ENCODE measurements at places on chromosomes 7 and 10.

DNA sequence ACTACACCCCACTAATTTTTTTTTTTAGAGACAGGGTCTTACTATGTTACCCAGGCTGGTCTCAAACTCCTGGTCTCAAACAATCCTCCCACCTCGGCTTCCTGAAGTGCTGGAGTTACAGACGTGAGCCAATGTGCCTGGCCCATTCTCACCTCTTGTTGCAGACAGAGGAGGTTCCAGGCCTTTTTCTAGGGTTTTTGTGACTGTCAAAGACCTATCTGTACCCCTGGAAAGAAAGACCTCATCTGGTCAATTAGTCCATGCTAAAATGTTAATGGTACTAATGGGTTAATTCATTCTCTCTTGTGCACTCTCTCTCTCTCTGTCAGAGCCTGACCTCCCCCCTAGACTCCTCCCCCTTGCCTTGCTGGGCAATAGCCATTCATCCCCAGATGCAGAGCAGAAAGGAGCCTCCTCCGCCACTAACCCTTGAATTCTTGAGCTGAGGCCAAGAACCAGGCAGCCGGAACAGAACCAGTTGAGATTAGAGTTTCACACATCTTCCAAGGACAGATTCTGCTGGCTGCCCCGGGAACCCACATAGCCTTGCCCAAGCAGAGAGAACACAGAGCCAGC, 209.7 kb downstream of the SKIDA1 start:
- DNase-seq: no peak

DNA sequence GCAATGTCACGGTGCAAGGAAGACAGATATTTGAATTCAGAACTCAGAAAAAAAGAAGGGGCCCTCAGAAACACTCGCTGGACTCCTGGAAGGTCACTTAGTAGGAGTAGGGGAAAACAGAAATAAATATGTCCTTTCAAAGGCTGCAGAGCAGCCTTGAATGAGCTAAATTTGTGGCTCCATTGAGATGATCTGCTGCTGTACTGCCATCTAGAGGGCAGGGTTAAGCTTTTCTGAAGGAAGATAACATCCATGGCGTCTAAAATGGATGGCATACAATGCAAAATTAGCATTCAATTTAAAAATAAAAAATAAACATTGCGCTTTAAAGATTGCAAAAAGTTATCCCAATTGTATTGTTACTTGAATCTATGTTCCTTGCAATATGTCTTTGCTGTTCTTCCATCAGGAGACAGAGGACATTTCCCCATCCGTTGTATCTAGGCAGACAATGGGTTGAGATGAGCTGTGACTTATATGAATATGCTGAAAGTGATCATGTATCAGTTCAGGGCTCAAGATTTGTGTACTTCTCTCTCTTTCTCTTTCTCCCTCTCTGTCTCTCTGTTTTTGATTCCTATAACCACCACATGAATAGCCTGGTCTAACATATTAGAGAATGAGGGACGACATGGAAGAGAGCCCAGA, 642.2 kb downstream of the SH2D4B start:
- no peak for DNase-seq

GRCh38 chr10:116056445-116057293, 216.3 kb downstream of the GFRA1 start:
- DNase-seq: no peak

- DNase-seq: no peak
These were observed 4.9 kb downstream of the ACADSB start for GRCh38 chr10:123013456-123014419.

DNA sequence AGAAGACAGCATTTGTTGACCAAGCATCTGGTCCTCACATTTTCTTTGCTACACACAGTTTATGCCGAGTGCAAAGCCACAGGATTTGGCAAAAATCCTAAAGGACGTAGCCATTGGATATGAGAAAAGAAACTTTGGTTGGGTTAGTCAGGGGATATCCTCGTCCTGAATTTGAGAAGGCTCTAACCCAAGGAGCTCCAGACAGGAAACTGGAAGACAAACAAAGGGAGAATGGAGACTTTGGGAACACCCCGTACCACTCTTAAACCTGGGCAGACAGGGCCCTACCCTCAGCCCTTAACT, 146.6 kb upstream of the FRMD4A start:
- no peak for DNase-seq

DNA sequence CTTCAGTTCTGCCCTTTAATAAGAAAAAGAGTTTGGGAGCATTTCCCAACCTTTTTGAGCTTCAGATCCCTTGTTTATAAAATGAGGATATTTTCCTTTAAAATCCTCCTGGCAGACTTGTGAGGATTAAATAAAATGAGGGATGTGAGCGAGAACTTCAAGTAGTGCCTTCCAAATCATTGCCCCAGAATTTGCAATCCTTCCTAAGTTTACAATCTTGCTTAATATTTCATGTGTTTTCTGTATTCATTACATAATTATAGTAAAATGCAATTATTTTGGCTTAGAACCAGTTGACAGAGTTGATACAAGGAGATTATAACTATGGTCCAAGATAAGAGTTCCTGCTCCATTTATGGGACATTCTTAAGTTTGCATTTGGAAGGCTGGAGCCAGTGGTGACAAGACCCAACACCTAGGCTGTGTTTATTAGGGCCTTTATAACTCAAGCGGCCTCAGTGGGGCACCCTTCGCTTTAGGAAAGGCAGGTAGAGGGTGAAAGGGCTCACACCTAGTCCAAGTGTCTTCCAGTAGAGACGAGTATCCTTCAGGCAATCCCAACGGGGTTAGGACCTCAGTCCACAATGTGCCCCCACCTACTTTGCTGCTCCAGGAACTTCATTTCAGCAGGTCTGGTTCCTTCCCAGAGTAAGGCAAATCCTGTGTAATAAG, 317.5 kb downstream of the WDR11 start:
- no peak for DNase-seq

GRCh38 chr10:35398355-35398754, 62.0 kb downstream of the CCNY start:
- DNase-seq: no peak

DNA sequence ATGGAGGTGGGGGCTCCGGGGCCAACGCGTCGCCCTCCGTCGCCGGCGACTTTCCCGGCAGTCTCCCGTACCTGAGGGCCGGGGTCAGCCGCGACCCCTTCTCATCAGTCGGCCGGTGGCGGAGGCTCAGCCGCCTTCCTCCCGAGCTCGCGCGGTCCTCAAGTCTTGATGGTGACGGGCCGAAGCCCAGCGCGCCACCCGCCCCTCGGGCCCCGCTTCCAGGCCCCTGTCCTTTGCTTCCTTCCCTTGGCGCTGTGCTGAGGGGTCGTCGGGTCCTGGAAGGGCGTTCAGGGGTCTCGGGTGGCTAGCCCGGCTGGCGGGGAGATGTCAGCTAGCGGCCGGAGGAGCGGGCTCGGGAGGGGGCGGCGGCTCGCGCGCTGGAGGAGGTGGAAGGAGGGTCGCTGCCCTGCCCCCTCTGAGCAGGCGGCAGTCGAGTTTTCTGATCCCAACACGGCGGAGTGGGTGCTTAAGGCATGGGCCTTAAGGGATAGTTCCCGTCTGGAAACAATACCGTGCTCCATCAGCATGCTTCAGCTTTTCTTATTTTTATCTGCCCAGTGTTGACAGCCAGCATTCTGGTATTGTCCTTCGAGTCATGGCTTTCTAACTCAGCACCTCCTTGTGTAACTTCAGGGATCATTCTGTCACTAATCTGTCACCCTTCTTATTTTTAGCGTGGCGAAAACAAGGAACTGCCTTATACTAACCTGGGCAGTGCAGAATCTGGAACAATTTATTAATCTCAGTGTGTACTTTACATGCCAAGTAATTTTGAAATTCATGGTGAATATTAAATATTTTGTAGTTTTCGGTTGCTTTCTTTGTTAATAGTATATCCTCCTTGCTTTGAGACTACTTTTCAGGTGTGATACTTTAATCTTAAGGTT, 748 bp downstream of the PHTF2 start:
- no peak for DNase-seq

GRCh38 chr7:67842571-67842970, 845.9 kb downstream of the TYW1 start:
- DNase-seq: no peak

DNA sequence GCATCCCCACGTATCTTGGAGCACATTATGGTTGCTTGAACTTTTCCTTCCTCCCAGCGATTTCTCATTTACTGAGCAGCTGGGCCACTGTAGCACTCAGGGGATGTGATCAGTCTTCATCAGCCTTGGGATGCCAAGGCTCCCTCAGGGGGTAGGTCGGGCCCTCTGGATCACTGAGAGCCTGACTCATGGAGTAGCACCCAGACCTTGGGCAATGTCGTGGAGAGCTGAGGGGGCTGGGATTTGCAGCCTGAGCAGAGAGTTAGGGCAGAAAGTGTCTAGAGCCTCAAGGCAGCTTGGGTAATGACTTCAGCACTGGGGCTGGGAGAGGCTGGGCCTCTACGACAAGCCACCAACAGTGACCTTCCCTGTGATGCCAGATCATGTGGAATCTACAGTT, 86.5 kb upstream of the CXCL12 start:
- DNase-seq: no peak

- no peak for DNase-seq
These were observed 84.2 kb downstream of the REEP3 start for GRCh38 chr10:63605197-63605967.

DNA sequence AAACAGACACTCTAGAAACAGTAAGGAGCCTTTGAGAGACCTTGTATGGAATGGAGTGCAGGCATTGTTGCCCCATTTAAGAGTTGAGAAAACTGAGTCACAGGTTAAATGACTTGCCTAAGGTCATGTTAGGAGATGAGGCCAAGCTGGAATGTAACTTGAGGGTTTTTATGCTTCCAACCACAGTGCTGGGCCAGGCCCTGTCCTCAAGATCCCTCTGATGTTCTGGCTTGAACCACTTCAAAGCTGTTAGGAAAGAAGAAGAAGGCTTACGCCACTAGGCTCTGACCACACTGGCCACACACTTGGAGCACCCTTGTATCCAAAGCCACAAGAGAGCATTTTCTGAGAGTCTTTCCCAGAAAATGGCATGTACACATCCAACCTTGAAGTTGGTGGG, 42.7 kb downstream of the PLAU start:
- DNase-seq: no peak

DNA sequence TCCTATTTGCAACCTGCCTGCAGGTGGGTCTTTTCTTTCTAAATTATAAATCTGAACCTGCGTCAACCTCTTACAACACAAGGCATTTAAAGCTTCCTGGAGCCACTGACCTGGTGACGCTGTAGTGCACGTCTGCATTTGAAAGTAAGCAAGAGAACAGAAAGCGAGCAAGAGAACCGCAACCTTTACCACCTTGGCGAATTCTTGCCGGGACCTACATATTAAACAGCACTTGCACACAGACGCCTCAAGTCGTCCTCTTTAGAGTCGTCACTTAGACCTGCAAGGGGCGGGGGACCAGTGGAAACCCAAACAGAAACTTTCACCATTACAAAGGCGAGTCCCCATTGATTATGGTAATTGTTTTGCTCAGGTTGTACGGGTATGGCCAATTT, 9.5 kb downstream of the GLI3 start:
- DNase-seq: no peak

DNA sequence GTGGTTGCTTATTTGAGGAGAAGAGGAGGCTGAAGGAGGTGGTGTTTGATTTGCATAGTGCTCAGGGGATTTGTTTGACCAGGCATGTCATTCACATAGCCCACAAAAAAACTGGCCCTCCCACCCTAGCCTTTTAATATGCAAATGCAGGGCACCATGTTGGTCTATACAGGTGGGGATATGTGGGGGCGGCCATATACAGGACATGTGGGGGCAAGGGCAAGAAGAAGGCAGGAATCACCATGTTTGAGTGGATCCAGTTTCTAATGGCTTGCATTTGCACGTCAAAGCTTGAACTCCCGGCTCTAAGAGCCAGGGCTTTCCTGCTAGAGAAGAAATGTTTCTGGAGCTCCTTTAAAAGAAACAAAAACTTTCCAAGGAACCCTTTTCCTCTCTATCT, 541.0 kb downstream of the ZWINT start:
- no peak for DNase-seq

DNA sequence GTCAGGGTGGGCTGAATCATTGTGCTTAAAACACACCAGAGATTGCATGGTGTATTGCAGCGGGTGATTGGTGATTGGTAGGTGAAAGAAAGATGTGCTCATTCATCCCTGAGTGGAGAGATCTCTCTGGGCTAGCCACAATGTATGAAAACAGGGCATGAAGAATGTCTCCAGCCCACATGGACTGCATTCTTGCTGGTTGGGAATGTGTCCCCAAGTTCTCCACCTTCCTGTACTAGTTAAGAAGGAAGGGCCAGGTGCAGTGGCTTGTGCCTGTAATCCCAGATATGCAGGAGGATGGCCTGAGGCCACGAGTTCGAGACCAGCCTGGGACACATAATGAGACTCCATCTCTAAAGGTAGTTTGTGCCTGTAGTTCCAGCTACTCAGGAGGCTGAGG, 113.8 kb upstream of the LANCL2 start:
- no peak for DNase-seq

- DNase-seq: no peak
These were observed 19.7 kb downstream of the DNAJC12 start for GRCh38 chr10:67818323-67818722.

GRCh38 chr7:33905389-33906032, at the start of gene BMPER:
BMPER (plus strand) TSS chr7:33905539; CDS start chr7:33905614, 75 bp downstream.
- no peak for DNase-seq

DNA sequence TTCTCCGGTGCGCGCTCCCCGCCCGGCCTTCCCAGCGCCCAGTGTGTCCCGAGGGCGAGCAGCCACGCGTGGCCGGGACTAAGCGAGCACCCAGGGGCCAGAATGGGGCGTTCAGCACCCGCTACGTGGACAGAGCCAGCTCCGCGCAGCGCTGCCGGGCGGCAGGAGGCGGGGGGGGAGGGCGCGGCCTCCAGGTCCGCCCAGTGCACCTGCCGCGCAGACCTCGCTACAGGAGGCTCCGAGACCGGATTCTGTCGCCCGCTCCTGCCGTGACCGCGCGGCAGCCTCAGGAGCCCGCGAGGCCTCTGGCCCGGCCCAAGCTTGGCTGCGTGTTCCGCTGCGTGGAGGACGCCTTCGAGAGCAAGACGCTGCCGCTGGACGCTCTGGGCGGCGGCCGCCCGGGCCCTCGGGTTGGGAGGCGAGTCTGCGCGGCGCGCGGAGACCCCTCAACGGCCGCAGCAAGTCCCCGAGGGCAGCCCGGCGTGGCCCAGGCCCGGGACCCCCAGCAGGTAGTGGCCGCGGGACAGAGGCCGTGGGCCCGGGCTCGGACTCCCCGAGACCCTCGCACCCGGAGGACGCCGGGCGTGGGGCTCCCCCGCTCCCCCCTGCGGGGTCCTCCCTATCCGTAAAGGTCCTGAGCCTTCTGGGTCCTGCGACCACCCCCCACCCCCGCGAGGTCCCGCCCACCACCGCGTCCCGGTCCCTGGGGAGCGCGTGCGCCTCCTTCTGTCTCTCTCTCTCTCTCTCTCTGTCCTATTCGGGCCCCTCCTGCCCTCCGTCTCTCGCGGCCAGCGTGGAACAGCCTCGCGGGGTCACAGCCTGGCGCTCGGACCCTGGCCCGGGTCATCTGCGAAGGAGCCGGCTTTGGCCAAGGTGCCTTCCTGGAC, 904 bp upstream of the DPYSL4 start:
- no peak for DNase-seq

GRCh38 chr7:148799893-148800555, 84.1 kb downstream of the EZH2 start:
- DNase-seq: no peak

- DNase-seq: no peak
These were observed 194.9 kb downstream of the GPAM start for GRCh38 chr10:111988646-111989045.

GRCh38 chr7:155508376-155509358, 37.7 kb downstream of the CNPY1 start:
- no peak for DNase-seq

- DNase-seq: no peak
These were observed 70.8 kb downstream of the CREB5 start for GRCh38 chr7:28483112-28483511.

GRCh38 chr7:72476608-72477305, 64.6 kb upstream of the CALN1 start:
- DNase-seq: no peak

GRCh38 chr7:38105874-38106483, 72.1 kb upstream of the STARD3NL start:
- no peak for DNase-seq

Data from cortex of kidney (tissue), 1 donor.